ENCODE measurements at places on chromosomes 3 and 15. TPM values are rescaled to one million over a fixed set of nuclear protein-coding genes. Genes with fewer than 3 reads are reported as not detected.

PARP9 gene
- 2.2 TPM for total RNA-seq

DNA sequence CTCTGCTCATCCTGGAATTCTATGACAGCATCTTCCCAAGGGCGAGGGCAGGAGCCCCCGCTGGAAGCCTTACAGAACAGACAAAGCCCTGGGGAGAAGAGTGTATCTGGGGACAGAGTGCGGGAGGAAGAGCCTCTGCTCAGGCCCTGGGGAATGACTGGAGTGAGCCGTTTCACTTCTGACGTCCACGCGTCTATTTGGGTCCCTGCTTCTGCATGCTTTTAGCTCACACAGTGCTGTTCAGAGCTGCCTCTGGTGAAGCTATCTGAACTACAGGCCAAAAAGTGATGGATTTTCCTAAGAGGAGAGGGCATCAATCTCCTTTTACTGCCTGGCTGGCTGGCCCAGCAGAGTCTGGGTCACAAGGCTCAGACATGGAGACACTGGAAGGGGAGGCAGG is 311.8 kb downstream of the NTRK3 start:
- DNase-seq, result no peak

CACNA2D2 gene
- total RNA-seq, result 10.3 TPM

DNA sequence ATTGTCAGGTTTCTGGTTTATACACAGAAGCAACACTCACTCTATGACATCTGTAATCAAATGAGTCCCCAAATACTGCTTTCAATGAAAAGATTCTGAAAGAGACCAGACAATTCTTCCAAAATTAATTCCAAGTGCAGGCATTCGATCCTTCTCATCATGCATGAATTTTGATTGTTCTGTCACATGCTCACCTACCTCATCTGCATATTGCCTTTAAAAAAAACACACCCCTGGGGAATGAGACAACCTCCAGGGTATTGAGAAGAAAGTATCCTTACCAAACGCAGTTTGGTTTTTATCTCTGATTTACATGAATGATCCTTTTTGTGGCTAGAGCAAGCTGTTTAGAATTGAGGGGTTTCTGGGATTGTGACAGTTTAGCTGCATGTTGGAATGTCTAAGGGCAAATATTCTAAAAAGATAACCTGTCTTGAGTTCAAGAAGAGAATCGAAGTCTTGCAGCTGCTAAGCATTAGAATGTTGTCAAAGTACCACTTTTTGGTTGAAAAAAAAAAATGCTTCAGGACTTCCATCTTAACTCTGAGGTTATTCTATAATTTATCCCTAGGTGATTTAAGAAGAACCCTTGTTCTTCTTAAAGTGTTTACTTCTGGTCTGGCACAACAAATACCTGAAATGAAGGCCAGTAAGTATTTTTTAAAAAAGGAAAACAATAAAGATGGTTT is 653.1 kb downstream of the RBMS3 start:
- no peak for DNase-seq

DNA sequence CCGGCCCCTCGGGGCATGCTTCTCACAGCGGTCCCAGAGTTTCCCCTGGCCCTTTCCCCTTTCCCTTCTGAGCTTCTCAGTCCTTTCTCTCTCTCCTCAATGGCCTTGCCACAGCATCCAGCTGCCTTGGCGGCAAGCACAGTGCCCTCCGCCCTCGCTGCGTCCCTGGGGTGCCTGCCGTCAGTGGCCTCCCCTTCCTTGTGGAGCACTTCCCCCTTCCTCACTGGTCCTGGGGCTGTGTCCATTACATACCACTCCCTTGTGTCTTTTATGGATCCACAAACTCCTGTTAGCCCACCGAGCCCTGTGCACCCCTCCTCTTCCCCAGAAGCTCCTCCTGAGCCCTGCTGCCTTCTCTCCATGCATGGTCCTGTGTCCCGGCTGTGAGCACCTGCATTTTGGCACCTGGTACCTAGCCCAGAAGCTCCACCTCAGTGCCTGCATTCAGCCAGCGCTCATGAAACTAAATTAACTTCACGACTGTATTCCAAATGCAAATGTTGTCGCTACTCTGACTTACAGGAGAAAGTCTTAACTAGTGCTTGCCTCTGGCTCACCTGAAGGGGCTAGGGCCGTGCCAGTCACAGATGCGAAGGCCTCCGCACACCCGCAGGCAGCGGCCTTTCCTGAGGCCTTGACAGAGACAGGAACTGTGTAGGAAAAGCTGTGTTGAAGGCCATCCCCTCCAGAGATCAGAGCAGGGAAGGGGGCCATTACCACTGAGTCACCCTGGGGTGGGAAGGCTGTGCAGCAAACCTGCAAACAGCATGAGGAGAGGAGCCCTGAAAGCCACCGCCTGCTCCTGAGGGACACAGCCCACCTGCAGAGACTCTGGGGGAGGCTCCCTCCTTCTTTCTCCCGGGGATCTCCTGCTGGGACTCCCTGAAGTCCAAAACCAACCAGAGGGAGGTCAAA is 19.1 kb upstream of the KLF13 start:
- DNase-seq, result no peak

GRCh38 chr3:134576426-134576825 is 74.4 kb downstream of the KY start:
- DNase-seq, result no peak

GRCh38 chr3:100024520-100025303 is 89.6 kb downstream of the FILIP1L start:
- DNase-seq, result no peak

A4GNT gene
- total RNA-seq, result not detected

DNA sequence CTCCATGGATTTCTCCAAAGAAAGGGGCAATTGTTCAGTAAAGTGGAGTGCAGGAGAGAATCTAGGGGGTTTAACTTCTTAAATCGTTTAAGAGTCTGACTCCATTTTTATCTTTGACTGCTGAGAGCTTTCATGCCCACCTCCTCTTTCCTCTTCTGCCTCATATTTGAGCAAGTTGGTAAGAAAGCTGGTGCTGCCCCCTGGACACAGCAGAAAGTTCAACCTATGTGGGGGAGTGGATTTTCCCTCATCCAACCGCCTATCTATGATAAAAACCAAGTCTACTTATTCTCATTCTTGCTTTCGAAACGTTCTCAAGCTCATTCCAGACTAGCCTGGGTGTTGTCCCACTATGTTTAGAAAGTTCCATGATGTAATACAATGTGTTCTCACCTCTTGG is 26.0 kb downstream of the HHLA2 start:
- no peak for DNase-seq

UCN2 gene
- 0.17 TPM for total RNA-seq

FOXB1 gene
- 4.7 TPM for total RNA-seq

TGM4 gene
- not detected for total RNA-seq

DNA sequence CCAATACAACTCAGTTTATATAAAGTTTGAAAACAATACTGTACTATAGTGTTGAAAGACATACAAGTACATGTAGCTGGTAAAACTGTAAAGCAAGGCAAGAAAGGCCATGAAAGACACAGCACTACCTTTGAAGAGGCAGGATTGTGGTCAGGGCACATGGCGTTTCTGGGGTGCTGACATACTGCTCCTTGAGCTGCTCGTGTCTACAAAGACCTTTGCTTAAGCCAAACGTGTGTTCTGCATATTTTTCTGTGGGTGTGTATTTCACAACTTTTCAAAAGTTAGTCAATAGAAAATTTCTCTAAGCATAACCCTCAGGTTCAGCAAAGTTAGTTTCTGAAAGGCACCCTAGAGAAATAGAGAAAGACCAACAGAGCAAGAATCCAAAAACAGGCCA is 14.1 kb upstream of the TOPAZ1 start:
- no peak for DNase-seq

- DNase-seq, result peak; percentile 73
Measured at GRCh38 chr15:96341513-96342405, 11.3 kb downstream of the NR2F2 start.

Data from GM23338 (cell line).